ENCODE measurements at places on chromosomes 7 and 10. TPM values are rescaled to one million over a fixed set of nuclear protein-coding genes. Genes with fewer than 3 reads are reported as not detected.

The HSPA12A gene
- total RNA-seq, result 0.09 TPM

The BTBD16 gene
- not detected for total RNA-seq

The TAS2R5 gene
- total RNA-seq, result 2.6 TPM

The TMEM229A gene
- not detected for total RNA-seq

The SPOCK2 gene
- total RNA-seq, result 370 TPM

The CISD1 gene
- total RNA-seq, result 25.8 TPM

The RAMP3 gene
- total RNA-seq, result not detected

The TRIM50 gene
- total RNA-seq, result not detected

GRCh38 chr7:158164101-158165095 lies 423.2 kb downstream of the PTPRN2 start:
- H3K4me3 ChIP-seq, result no peak overlapping the region
- no peaks in the 10 kb centered on the region for H3K36me3 ChIP-seq
- no peaks in the 10 kb centered on the region for H3K27me3 ChIP-seq
- no peaks in the 10 kb centered on the region for H3K4me1 ChIP-seq
- no peak for DNase-seq

GRCh38 chr7:63900394-63901203 lies 98.0 kb upstream of the ZNF722 start:
- peaks cover 7% of the 10 kb centered on the region for H3K4me1 ChIP-seq
- DNase-seq, result peak; percentile 84
- peak overlapping the region; percentile 88 for H3K27ac ChIP-seq
- no peaks in the 10 kb centered on the region for H3K27me3 ChIP-seq
- peaks cover 7% of the 10 kb centered on the region for H3K36me3 ChIP-seq

GRCh38 chr7:27165996-27166530 lies 726 bp upstream of the HOXA9 start:
- H3K27me3 ChIP-seq, result peaks cover 84% of the 10 kb centered on the region
- H3K36me3 ChIP-seq, result peaks cover 5% of the 10 kb centered on the region
- peak overlapping the region; percentile 56 for H3K4me3 ChIP-seq
- peak overlapping the region; percentile 83 for H3K27ac ChIP-seq
- peaks cover 7% of the 10 kb centered on the region for H3K4me1 ChIP-seq
- no peak for DNase-seq

GRCh38 chr7:107232568-107233090 lies 63.8 kb downstream of the HBP1 start:
- peaks cover 8% of the 10 kb centered on the region for H3K36me3 ChIP-seq
- H3K27ac ChIP-seq, result no peak overlapping the region
- H3K4me3 ChIP-seq, result no peak overlapping the region
- DNase-seq, result no peak
- no peaks in the 10 kb centered on the region for H3K27me3 ChIP-seq

- DNase-seq, result no peak
- peak overlapping the region; percentile 86 for H3K27ac ChIP-seq
Measured at GRCh38 chr10:80537086-80537735, 491 bp upstream of the SH2D4B start.

DNA sequence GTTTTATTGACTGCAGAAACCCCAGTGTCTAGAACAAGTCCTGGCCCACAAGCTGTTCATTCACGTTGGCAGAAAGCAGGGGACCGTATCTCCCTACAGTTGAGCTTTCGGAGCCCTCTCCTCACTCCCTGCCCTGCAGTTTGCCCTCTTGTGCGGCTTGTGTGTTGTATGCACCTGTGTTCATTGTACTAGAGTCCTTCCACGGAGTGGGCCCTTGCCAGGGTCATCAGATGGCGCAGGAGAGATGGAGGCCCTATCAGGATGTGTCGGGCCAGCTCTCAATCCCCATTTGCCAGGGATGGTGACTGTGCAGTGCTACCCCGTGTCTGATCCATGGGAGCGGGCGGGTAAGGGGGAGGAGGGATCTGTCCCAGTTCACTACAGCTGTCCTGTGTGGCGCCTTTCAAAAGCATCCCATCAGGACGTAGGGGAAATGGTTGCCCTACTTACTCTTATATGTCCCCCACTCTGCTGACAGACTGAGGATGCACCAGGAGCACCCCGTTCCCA lies 77.4 kb upstream of the PRR15 start:
- DNase-seq, result no peak
- no peak overlapping the region for H3K4me3 ChIP-seq
- peaks cover 5% of the 10 kb centered on the region for H3K27me3 ChIP-seq
- no peaks in the 10 kb centered on the region for H3K36me3 ChIP-seq

- no peak overlapping the region for H3K27ac ChIP-seq
- no peaks in the 10 kb centered on the region for H3K4me1 ChIP-seq
- no peaks in the 10 kb centered on the region for H3K36me3 ChIP-seq
- peaks cover 13% of the 10 kb centered on the region for H3K27me3 ChIP-seq
Measured at GRCh38 chr10:124164264-124164663, 70.9 kb upstream of the CHST15 start.

- H3K36me3 ChIP-seq, result no peaks in the 10 kb centered on the region
Measured at GRCh38 chr10:22268503-22268902, 47.7 kb upstream of the COMMD3 start.

DNA sequence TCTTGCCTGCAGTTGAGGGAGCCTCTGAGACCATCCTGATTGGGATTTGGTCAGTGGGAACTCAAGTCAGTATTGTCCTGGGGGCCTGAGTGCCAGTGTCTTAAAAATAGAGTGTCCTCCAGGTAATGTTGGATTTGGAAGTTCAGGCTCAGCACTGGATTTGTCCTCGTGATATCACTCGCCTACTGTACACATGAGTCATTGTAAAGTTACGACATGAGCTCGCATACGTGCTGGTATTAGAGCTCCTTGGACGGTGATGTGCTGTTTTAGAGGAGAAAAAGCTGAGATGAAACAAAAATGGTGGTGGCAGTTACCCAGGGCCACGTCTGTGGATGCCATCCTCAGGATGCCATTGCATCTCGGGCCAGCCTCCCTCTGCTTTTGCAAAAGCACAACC lies 78.2 kb downstream of the MGMT start:
- no peak overlapping the region for H3K27ac ChIP-seq
- no peaks in the 10 kb centered on the region for H3K4me1 ChIP-seq
- DNase-seq, result no peak

- H3K27me3 ChIP-seq, result peaks cover 7% of the 10 kb centered on the region
- H3K4me3 ChIP-seq, result no peak overlapping the region
- DNase-seq, result no peak
- peaks cover 2% of the 10 kb centered on the region for H3K36me3 ChIP-seq
- no peaks in the 10 kb centered on the region for H3K4me1 ChIP-seq
- no peak overlapping the region for H3K27ac ChIP-seq
Measured at GRCh38 chr7:44187636-44188416, 1.4 kb downstream of the GCK start.

Measured in activated naive CD8-positive, alpha-beta T cell treated with anti-CD3 and anti-CD28 coated beads, Interleukin-2, amount 10 ng/mL, durations not matched to agents 7 days and 5 days (primary cell).